Sciatic nerve (tissue), 2 donors: ENCODE measurements at places on chromosomes 5 and 9.

GRCh38 chr5:81154725-81155124, 78.4 kb upstream of the CKMT2 start:
- no peak for DNase-seq

GRCh38 chr5:111211341-111211740, 12.8 kb upstream of the CAMK4 start:
- no peak for DNase-seq

GRCh38 chr9:25716220-25716872, 38.1 kb upstream of the TUSC1 start:
- DNase-seq, result no peak

- DNase-seq, result no peak
Measured at GRCh38 chr9:129627556-129628440, 1.8 kb downstream of the NTMT1 start.

- DNase-seq, result no peak
Measured at GRCh38 chr5:157306692-157307471, 41.0 kb downstream of the CYFIP2 start.
